Activated naive CD4-positive, alpha-beta T cell treated with anti-CD3 and anti-CD28 coated beads for 36 hours (primary cell): ENCODE measurements at places on chromosomes 1 and 21. TPM values are rescaled to one million over a fixed set of nuclear protein-coding genes. Genes with fewer than 3 reads are reported as not detected.

DNA sequence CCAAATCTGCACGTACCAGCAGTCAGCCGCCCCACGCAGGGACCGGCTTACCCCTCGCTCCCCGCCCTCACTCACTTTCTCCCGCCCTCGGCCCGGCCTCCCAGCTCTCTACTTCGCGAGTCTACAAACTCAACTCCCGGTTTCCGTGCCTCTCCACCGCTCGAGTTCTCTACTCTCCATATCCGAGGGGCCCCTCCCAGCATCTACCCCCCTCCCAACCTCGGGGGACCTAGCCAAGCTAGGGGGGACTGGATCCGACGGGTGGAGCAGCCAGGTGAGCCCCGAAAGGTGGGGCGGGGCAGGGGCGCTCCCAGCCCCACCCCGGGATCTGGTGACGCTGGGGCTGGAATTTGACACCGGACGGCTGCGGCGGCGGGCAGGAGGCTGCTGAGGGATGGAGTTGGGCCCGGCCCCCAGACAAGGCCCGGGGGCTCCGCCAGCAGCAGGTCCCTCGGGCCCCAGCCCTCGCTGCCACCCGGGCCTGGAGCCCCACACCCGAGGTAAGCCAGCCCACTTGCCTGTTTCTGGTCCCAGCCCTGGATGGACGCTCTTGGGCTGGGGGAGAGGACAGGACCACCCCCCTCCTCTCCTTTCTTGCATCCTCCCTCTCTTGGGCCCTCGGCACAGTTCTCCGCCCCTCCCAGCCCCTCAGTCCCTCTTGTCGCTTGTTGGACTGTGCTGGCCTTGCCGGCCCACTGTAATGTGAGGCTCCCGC lies at the start of gene ARTN:
Gene ARTN, plus strand, starts transcription at position 416 of the 715 bp plus-strand sequence. CDS start 1,856 bp downstream, outside the sequence.
- DNase-seq: peak; percentile 23

GRCh38 chr1:208278638-208279037 lies 34.5 kb upstream of the PLXNA2 start:
- DNase-seq: no peak

GRCh38 chr1:221228594-221228993 lies 349.4 kb downstream of the HLX start:
- DNase-seq: no peak

DNA sequence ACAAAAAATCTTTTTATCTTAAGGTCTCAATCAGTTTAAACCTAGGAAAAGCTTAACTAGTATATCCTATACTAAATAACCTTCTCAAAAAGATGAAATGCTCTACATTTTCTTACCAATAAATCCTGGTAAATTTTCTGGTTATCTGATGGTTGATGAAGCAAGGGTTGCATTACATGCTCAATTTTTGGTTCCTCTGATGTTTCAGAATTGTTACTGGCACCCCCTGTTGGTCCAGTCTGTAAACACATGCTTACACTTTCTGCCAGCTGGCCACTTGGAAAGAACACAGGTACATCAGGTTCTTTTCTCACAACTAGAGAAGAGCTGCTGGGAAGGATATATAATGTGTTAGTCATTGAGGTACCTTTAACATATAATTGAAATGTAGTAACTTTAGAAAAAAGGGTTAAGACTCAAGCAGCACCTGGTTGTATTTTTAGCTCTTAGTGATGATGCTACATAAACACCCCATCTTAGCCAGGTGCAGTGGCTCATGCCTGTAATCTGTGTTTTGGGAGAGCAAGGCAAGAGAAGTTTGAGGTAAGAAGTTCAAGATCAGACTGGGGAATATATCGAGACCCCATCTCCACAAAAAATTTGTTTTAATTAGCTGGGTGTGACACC lies 30.9 kb upstream of the TAL1 start:
- DNase-seq: peak; percentile 48

DNA sequence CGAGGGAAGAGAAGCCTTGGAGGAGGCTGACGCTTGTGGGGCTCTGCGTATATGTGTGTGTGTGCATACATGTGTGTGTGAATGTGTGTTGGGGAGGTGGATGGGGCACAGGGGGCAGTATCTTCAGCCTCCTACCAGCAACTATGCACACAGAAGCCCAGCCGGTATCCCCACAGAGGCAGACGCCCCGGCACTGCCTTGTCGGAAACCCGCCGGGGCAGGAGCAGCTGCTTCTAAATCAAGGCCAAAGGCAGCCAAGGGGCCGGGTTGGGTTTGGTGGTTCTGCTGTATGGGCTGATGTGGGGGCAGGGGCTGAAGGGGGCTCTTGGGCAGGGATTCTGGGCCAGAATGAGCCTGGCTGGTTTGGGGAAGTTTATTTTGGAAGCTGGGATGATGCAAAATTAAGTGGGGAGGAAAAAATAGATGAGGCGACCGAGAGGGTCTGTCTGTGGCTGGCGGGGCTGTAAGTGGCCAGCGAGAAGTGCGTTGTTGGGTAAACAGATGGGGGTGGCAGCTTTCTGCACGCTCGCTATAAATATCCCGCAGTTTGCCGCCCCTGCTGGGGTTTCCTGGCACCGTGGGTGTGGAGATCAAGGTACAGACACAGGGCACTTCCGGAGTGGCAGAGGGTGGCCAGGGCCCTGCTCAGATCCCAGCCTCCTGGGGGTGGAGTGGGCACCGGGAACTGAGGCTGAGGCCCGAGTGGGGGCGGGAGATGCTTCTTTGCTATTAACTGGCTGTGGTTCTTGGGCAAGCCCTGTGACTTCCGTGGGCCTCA lies 11.0 kb upstream of the WNT4 start:
- DNase-seq: no peak

GRCh38 chr1:93692983-93693591 lies 11.4 kb upstream of the BCAR3 start:
- peak; percentile 77 for DNase-seq

DNA sequence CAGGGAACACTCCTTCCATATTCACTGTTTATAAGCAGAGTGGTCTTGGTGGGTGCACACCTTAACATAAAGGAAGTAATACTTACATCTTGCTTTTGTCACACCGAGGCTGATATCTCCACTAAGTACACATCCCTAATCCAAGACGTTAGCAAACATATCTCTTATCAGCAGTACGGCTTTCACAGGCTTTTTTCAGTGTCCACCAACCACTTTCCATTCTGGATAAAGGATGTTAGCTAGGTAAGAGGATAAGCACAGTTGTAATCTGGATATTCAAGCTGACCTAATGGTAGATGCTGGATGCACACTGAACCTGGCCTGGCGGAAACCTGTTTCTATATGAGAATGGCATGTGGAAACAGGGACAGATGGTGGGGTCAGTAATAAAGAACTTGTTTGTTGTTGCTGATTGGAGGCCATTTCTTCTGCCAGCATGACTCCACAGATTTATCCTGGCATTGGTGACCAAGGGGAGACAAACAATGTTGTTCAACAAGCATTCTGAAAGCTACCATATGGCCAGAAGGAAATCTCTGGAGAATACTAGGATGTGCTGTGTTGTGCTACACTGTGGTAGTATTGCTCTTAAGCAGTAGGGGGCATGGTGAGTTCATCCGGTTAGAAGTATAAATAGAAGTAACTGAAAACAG lies 416.4 kb downstream of the PTBP2 start:
- peak; percentile 38 for DNase-seq

DNA sequence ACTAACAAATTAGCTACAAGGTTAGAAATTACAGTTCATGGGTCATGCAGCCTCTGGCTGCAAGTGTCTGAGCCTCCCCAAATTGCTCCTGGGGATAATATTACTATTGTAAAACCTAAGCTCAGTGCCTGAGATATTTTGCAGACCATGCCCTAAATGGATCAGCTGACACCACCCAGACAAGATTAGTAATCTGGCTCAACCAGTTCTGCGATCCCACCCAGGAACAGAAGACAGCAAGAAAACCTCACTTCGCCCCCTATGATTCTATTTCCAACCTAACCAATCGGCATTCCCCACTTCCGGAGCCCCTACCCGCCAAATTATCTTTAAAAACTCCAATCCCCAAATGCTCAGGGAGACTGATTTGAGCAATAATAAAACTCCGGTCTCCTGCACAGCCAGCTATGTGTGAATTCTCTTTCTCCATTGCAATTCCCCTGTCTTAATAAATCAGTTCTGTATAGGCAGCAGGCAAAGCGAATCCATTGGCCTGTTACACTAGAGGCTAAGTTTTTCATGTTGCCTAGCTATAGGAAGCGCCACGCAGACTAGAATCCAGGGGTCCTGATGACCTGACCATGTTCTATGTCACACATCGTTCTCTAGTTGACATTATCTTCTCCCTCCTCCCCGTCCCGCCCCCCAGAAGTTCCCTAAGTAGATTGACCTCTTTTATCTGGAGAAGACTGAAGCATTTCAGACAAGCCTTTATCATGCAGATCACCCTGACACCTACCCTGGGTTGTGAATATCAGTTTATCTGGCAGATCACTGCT lies 22.4 kb upstream of the ZFYVE9 start:
- no peak for DNase-seq

DNA sequence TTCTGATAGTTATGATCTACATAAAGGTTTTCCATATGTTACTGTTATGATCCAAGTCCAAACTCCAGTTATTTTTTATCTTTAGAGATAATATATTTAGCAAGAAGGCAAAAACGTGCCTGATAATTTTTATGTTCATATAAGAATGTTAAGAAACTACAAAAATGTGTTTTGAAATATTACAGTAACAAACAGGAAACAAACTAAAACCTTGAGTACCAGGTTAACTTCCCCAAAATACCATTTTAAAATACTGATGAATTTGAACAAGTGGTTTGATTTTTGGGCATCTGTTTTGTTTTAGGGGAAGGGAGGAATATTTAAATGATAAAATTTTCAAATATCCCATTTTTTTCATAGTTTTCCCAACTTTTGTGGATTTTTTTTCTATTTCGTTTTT lies 124.8 kb downstream of the NR5A2 start:
- DNase-seq: no peak

DNA sequence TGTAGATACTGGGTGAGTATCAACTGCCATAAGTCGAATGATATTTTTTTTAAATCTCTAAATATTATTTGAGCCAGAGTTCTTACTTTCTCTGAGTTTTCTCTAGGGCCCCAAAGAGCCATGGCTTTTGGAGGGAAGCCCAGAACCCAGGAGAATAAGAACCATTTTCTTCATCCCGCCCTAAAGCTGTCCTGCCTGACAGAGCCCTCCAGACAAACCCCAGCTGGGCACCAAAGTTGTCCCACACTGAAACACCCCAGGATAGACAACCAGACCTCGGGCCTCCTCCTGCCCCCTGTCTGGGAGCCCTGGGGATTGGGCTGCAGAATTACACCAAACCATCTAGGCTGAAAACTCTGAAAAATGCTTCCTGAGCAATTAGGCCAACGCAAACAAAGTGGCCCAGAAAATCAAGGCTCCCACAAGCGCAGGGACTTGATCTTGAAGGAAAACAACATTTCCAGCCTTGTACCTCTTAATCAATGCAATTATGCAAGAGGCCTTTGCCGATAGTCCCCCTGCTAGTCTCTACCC lies 113.1 kb downstream of the RRAGC start:
- no peak for DNase-seq

GRCh38 chr21:44492567-44493385 lies 37.5 kb downstream of the LRRC3 start:
- DNase-seq: no peak

- DNase-seq: no peak
Measured at GRCh38 chr1:209370241-209370995, 213.1 kb upstream of the CAMK1G start.

DNA sequence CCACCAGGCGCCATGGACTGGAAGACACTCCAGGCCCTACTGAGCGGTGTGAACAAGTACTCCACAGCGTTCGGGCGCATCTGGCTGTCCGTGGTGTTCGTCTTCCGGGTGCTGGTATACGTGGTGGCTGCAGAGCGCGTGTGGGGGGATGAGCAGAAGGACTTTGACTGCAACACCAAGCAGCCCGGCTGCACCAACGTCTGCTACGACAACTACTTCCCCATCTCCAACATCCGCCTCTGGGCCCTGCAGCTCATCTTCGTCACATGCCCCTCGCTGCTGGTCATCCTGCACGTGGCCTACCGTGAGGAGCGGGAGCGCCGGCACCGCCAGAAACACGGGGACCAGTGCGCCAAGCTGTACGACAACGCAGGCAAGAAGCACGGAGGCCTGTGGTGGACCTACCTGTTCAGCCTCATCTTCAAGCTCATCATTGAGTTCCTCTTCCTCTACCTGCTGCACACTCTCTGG lies 3.8 kb downstream of the GJB3 start:
- DNase-seq: no peak

- DNase-seq: no peak
Measured at GRCh38 chr1:89351597-89352311, 12.1 kb upstream of the GBP6 start.

ELAVL4 gene
- total RNA-seq: not detected

KRTAP12-2 gene
- total RNA-seq: not detected

OLIG2 gene
- not detected for total RNA-seq

ANXA9 gene
- total RNA-seq: not detected

TMEM269 gene
- total RNA-seq: 0.57 TPM

SLC45A1 gene
- total RNA-seq: 0.74 TPM

MYOM3 gene
- total RNA-seq: not detected

EEIG2 gene
- total RNA-seq: 7.6 TPM

C1orf141 gene
- not detected for total RNA-seq

ACTRT2 gene
- not detected for total RNA-seq

IGSF3 gene
- total RNA-seq: 0.81 TPM
